ENCODE measurements at places on chromosomes 5 and 9. TPM values are rescaled to one million over a fixed set of nuclear protein-coding genes. Genes with fewer than 3 reads are reported as not detected.

The CDKN2A gene
- total RNA-seq: 310 TPM

The FOXD4L3 gene
- total RNA-seq: not detected

The TRPM6 gene
- not detected for total RNA-seq

The HACD4 gene
- total RNA-seq: 0.34 TPM

The EIF4E1B gene
- total RNA-seq: not detected

The ANKRD33B gene
- total RNA-seq: 0.46 TPM

The ZFR gene
- 87.7 TPM for total RNA-seq

The NEUROG1 gene
- not detected for total RNA-seq

The SLC36A3 gene
- total RNA-seq: not detected

The PCDHGB4 gene
- 0.69 TPM for total RNA-seq

The GARNL3 gene
- 1.2 TPM for total RNA-seq

The PCDHAC2 gene
- 0.06 TPM for total RNA-seq

The PTRH1 gene
- total RNA-seq: 28.8 TPM

The SETD9 gene
- 19.6 TPM for total RNA-seq

The IL13 gene
- not detected for total RNA-seq

The FAXDC2 gene
- 25.4 TPM for total RNA-seq

The SH3GL2 gene
- not detected for total RNA-seq

The TMEM252 gene
- not detected for total RNA-seq

Data from LHCN-M2 (cell line).